ENCODE measurements at places on chromosomes 4 and X.

DNA sequence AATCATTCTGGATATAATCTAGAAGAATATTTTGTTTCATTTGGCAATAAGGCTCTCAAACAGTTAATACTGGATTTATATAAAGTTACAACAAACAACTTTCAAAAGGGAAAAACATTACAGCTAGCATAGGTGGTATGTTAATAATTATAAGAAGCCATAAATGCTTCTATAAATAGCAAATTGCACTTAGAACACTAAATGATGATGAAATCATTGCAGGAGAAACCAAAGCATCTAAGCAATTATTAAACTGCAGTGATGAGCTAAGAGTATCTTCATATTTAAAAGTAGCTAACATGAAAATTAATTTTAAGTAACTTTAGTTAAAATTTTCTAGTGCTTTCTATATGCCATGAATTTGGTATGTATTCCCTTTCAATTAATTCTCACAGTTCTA, 189.5 kb downstream of the CENPC start:
- DNase-seq, result no peak

DNA sequence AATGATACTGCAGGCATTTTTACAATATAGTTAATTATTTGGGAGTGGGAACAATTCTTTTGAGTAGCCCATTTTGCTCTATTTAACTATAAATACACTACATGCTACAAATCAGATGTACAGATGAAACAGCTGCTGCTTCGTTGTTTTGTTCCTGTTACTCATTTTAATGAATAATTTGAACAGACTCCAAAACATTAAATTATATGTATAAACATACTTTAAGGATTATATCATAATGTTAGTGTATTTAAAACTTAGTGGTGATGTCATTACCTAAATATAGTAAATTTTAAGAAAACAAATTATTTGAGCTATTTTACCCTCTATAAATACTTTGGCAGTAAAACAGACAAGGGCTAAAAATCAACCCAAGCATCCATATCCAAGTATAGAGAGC, 60.7 kb downstream of the GAB1 start:
- peak; percentile 63 for DNase-seq

GRCh38 chrX:154698630-154699248, 45.4 kb upstream of the CTAG2 start:
- DNase-seq, result no peak

GRCh38 chr4:48015678-48016077, 803 bp downstream of the CNGA1 start:
- DNase-seq, result no peak

DNA sequence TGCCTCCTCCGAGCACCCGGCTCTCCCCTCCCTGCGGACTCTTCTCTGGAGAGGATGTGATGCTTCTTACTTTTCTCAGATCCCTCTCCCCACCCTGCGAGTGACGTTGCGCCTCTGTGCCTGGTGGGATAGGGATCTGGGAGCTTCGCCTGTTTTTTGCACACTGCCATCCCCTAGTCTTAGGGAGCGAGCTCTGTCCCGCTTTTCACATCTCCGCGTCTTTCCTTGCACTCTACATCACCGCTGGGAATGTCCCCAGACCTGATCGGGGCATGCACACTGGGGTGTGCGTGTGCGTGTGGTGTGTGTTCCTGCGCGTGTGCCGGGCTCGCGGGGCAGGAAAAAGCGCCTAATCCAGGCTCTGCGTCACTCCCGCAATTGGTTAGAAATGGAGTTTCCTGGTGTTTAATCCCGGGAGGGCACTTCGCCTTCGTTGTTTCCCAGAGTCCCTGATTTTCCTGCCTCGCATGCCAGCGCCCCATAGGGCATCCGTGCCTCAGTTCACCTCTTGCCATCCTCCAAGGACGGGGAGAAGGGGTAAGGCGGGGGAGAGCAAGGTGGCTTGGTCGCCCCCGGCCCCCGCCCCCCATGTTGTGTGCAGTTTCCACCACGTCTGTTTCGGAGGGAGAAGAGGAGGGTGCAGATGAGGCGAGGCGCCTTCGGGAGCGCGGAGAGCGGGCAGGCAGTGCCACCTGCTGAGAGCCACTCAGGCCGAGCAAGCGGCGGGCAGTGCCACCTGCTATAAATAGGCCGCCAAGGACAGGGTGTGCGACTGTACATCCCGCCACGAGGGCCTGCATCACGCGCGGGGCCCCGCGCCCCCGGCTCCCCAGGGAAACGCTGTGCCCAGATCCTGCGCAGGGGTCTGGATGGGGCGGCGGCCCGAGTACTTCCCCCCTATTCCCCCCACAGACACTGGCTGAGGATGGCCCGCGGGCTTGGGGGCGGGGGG, 759 bp upstream of the TBC1D1 start:
- DNase-seq, result peak; percentile 7

DNA sequence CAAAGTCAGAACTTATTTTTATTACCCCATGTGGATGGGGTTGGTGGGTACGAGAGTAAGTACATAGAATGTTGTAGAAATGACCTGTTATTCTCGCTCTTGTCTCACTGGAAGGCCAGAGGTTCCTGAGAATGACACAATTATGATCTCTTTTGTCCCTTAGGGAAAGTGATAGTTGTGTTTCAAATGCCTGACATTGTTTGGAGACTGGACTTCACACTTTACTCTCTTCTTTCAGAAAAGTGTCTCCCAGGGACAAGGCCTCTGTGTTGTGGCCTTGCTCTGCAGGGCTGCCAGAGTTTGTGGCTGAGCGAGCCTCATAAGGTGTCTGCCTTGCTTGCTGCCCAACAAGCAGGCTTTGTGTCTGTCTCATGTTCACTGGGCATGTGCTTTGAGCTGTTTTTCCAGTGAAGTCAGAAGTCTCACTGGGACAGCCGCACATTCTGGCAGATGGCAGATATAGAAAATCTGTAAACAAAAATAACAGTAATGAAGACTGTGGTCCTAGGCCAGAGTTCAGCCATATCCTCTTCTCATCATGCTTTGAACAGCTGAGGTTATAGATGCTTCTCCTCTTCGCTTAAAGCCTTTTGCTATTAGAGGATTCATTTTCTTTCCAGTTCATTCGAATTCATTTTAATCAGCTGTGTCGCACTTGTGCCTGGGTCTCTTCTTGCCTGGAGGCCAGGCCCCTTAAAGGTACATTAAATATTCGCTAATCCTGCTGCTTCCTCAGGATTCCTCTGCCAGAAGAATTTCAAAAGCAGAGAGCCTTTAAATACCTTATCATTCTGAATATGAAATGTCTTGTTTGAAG, 14.4 kb downstream of the PPEF1 start:
- DNase-seq, result no peak

- DNase-seq, result peak; percentile 82
Observed at GRCh38 chr4:166165829-166166420, 292.9 kb downstream of the TLL1 start.

DNA sequence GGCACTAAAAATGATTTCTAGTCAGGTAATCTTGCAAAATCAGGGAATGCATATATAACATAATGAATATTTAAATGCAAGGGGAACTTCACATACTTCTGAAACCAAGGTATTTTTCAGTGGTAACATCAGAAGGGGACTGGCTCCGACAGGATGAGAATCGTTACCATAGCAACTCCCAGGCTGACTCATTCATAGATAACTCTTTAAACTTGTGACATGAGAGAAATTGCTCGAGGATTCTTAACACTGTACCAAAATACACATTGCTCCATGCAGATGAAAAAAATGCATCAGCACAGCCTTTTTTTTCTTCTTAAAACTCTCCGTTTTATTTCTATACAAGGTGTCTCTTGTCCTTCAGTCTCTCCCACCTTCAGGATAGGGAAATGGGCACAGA, 114.3 kb downstream of the GABRB1 start:
- peak; percentile 35 for DNase-seq
